Esophagus muscularis mucosa (tissue), 4 donors: ENCODE measurements at places on chromosomes 11 and 22. TPM values are rescaled to one million over a fixed set of nuclear protein-coding genes. Genes with fewer than 3 reads are reported as not detected.

LIF gene
- total RNA-seq: 4.8 TPM

ZNF280B gene
- 0.33 TPM for total RNA-seq

ACRV1 gene
- total RNA-seq: not detected

MRPL16 gene
- total RNA-seq: 47.9 TPM

TH gene
- not detected for total RNA-seq

CBX7 gene
- total RNA-seq: 159 TPM

DNA sequence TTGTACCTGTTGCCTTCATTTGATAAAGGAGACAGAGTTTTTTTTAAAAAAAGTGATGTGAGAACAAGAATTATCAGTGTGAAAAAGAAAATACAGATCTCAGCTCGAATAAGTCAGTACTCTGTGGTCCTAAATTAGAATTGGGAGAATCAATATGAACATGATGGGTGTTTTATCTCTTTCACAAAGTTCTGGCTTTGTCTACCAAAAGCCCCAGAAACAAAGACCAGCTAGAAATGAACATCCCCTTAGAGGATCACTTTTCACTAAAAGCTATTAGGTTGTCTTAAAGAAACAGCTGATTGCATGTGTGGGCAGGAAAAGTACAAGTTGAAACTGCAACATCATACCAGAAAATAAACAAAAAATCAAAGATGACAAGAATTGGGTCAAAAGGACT is 8.4 kb upstream of the ST14 start:
- no peak for DNase-seq

GRCh38 chr11:108432783-108433182 is 34.5 kb downstream of the C11orf65 start:
- DNase-seq: no peak

- DNase-seq: no peak
Measured at GRCh38 chr22:50081426-50082196, 3.6 kb downstream of the MLC1 start.

- no peak for DNase-seq
Measured at GRCh38 chr22:50526834-50527801, 1.7 kb upstream of the SCO2 start.

- DNase-seq: no peak
Measured at GRCh38 chr11:72012897-72013721, 14.4 kb downstream of the IL18BP start.

DNA sequence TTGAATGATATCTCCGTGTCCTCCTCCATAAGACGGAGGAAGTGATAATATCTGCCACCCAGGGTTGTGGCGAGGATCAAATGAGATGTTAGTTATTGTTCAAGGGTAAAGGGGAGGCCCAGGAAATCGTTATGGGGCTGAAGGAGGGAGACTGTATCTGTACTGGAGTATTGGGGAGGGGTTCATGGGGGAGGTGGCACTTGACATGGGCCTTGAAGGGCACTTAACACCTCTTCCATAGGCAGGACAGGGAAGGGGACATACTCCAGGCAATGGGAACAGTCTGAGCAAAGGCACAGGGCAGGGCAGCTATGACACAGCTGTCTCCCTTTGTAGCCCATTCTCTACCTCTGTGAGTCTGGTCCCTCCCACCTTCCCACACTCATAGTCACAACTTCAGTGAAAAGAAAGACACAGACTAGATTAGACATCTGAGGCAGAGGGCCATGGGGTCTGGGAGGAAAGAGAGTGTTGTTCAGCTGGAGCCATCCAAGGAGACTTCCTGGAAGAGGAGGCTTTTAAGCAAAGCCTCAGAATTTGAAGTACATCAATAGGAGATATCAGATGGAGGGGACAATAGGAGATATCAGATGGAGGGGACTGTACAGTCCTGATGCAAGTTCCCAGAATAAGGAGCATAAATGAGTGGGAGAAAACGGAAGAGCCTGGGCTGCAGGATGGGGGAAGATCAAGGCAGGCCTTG is 15.8 kb upstream of the DGKZ start:
- no peak for DNase-seq

- DNase-seq: no peak
Measured at GRCh38 chr11:13222285-13222684, 55.3 kb upstream of the BMAL1 start.

- no peak for DNase-seq
Measured at GRCh38 chr11:92396133-92396532, 171.5 kb downstream of the FAT3 start.

DNA sequence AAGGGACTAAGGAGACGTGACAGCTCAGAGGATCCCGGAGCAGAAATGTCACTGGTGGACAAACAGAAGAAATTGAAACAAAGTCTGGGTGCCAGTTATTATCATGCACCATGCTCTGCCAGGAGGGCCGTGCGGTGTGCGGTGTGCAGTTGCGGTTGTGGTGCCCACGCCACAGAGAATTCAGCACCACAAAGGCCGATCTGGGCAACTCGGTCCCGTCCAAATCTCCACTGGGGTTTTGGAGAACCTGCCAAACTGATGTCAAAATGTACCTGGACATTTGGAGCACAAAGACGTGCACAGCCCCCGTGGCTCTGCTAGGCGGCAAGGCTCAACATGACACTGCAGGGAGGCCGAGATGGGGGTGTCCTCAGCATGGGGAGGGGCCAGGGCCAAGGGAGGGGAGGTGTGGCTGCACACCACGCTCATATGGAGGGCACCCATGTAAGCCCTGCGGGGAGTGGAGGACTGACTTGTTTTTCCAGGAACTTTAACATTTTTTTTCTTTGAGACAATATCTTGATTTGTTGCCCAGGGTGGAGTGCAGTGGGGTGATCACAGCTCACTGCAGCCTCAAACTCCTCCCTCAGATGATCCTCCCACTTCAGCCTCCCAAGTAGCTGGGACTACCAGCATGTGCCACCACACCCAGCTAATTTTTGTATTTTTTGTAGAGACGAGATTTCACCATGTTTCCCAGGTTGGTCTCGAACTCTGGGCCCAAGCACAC is 39.4 kb downstream of the GNB1L start:
- DNase-seq: no peak

DNA sequence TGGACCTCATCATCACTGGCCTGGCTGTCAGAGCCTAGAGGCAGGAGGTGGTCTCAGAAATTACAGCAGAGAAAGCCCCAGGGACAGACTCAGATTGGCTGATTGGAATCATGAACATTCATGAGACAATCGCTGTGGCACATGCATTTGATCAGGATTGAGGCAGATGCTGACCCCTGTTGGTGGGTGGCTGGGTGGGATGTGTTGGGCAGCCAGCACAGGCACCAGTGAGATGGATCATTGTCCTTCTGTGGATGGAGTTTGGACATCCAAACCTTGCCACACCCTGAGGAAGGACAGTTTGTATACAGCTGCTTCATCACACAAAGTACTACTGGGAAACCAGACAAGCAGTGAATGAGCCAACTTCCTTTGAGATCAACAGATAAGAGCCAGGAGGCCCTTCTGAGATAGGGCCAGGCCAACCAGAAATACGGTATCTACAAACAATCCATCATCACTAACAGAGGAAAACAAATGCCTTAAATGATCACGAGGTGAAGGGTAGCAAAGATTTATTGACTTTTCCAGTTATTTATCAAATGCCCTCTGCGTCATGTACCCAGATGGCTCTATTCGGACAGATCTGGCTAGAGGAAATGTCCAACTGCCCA is 17.3 kb downstream of the COMMD9 start:
- DNase-seq: no peak

DNA sequence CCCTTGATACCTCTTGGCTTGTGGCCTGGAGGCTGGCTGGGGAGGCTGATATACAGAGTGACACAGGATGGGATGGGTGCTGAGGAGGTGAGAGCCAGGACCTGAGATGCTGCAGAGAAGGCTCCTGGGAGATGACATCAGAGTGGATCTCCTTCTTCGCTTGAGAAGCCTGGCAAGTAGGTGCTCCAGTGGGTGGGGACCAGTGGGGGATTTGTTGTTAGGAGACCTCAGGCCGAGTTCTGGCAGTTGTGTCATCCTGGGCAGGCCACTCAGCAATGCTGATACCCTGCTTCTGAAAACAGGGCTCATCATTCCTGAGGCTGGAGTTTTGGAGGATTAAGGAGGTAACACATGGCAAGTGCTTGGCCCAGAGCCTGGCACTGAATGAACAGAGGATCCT is 1.9 kb upstream of the NDUFV1 start:
- no peak for DNase-seq

DNA sequence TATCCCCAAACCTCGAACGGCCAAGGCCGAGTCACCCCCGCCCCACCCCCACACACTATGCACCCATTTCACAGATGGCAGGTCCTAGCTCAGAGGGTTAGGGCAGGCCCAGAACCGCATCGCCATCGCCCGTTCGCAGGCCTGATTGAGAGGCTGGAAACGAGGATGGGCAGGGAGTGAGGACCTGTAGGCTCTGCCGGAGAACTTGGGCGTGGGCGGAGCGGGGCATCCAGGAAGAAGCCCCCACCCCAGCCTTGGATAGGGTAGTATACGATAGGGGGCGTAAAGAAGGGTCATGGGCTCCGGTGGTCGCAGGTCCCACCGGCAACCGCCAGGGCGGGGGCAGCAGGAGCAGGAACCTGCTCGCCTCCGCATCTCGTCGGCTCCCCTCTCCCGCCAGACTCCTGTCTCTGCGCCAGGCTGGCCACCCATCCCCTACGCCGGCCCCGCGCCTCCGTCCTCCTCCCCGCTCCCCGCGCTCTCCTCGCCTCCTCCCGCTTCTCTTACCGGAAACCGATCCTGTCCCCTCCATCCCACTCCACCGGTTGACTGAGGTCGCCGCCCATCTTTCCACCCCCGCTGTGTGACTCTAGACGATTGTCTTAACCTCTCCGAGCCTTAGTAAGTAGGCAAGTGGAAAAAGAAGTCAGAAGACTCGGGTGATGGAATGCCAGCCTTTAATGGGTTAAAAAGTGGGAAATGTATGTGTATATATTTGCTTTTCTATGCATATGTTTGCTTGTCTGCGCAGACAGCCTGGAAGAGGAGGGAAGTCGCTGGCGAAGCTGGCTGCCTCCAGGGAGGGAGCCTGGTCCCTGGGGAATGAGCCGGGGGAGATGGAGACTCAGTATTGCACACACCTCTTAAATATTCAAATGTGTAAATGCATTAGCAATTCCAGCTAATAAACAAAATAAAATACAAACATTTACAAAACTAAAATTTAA is 52.8 kb downstream of the CYTH4 start:
- no peak for DNase-seq

- no peak for DNase-seq
Measured at GRCh38 chr11:93564895-93565294, 21.7 kb upstream of the SMCO4 start.

GRCh38 chr22:36781656-36782627 is 6.0 kb upstream of the IFT27 start:
- DNase-seq: peak; percentile 95

GRCh38 chr11:79333355-79333754 is 107.5 kb downstream of the TENM4 start:
- DNase-seq: no peak

- no peak for DNase-seq
Measured at GRCh38 chr11:30608534-30608933, 22.4 kb upstream of the MPPED2 start.

DNA sequence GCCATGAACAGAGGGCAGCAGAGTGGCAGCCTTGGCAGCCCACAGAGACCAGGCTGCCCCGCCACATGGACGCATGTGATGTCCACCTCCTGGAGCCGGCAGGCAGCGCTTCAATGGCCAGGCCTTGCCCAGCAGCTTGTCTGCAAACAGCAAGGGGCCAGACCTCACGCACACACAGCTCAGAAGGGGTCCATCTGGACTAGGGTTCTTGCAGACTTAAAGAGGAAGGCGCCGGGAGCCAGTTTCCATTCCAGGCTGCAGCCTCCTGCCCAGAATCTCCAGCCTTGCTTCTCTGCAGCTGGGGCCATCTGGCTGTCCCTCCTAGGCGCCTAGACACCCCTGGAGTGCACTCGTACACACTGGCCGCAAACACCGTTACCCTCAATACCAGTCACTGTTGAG is 91.9 kb upstream of the TMEM45B start:
- DNase-seq: no peak

DNA sequence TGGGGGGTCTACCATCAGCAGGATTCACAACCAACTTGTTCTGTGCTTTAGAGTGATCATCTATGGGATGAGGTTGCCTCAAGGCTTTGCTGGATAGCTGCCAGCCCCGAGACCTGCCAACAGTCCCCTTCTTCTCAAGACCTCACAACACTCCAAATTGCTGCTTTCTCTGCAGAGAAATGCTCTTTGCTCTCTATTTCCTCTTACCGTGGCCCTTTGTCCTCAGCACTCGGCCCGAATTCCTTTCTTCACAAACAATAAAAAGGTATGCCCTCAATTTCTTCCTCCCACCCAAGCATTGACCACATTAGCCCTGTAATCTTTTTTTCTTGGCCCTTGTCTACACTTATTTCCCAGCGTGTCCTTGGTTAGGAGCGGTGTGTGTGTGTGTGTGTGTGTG is 147.4 kb upstream of the SNX19 start:
- DNase-seq: peak; percentile 53

- DNase-seq: no peak
Measured at GRCh38 chr11:126917531-126918204, 82.9 kb downstream of the KIRREL3 start.

GRCh38 chr22:40506762-40507161 is 129.8 kb downstream of the MRTFA start:
- no peak for DNase-seq

DNA sequence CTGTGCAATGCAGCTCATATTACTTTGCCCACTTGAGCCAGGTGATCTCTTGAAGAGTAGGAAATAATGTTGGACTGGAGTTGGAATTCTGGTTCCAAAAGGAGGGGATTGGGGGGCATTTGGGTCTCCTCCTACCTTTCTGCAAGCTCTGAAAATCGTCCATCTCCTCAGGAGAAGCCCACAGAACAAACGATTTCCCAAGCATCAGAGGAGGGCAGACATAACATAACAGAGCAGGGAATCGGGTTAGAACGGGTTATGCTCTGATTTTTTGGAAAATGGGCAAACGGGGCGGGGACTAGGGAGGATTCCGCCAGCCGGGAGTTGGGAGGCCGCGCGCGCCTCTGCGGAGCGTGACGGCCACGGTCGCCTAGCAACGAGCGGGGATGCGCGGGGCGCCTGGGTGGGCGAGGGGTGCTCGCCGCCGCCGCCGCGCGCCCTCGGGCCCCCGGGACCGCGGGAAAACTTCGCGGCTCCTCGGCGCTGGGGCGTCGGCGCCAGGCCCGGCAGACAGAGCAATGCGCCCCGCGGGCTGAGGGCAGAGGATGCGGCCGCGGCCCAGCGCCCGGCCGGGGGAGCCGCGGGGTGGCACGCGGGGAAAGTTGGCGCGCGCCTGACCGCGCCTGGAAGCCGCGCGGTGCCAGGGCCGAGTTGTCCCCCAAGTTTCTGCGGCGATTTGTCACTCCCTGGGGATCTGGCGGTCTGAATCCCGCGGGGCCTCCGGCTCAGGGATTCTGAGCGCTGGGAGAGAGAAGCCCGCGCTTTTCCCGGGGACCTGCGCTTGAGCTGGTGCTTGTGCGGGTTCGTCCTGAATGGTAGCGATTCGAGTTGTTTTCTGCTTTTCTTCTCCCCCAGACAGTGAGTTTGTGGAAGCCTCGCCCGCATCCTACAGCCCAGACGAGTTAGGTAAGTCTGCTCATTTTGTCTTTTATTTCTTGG is 27.8 kb upstream of the AMOTL1 start:
- peak; percentile 91 for DNase-seq
